Right ventricle myocardium inferior (tissue), 1 donor: ENCODE measurements at places on chromosomes 7 and 10. TPM values are rescaled to one million over a fixed set of nuclear protein-coding genes. Genes with fewer than 3 reads are reported as not detected.

Gene EPHA1
- not detected for total RNA-seq

Gene SLC39A12
- not detected for total RNA-seq

Gene ADARB2
- 0.19 TPM for total RNA-seq

Gene ECHS1
- total RNA-seq = 224 TPM

Gene CH25H
- 0.14 TPM for total RNA-seq

Gene TUBAL3
- total RNA-seq = not detected

Gene PTPN12
- total RNA-seq = 45.6 TPM

Gene CPA2
- not detected for total RNA-seq

Gene AKR1C1
- 39.6 TPM for total RNA-seq

Gene COL13A1
- total RNA-seq = 1.0 TPM

Gene LIPK
- not detected for total RNA-seq

Gene ETV1
- 27.9 TPM for total RNA-seq

Gene MOGAT3
- not detected for total RNA-seq

Gene VWA2
- total RNA-seq = not detected

Gene OPN4
- total RNA-seq = 0.41 TPM

Gene PTPN20
- 14.3 TPM for total RNA-seq

Gene CPED1
- 27.5 TPM for total RNA-seq

Gene AKR1E2
- 5.4 TPM for total RNA-seq

Gene OPN1SW
- total RNA-seq = not detected
